GM13977 (cell line): ENCODE measurements at places on chromosomes 2 and 18.

DNA sequence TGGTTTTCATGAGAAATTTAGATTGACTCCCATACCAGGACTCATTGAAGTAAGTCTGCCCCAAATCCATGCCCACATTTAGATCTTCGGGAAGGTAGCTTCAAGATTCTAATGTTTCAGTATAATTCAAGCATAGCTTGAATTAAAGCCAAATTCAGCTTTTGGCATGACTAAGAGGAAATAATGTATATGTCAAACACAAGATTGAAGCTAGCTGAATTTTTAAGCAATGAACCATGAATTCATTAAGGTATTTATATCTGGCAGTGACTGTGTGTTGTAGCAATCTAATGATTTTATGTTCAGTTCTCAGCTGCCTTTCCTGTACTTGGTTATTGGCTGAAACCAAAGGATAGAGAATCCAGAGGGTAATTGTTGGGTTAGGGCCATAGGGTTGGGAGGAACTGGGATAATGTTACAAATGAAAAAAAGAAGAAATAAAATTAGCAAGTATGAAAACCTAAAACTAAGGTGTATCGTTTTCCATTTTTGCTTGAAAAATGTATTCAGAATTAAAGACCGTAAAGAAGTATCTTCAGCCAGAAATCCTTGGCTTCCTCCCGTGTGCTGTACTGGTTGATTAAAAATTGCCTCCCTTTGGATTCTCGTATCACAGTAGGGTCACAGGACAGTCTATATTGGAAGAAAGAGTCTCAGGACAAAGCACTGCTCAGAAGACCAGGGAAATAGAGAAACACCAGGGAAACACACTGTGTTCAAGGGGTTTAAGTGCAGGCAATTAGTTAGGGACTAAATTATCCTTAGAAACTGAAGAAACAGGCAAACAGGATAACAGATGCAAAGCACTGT is 119.0 kb upstream of the FN1 start:
- DNase-seq = no peak

- DNase-seq = no peak
These were observed 8.0 kb downstream of the E2F6 start for GRCh38 chr2:11457935-11458334.

- DNase-seq = peak; percentile 80
These were observed 43.3 kb downstream of the SNED1 start for GRCh38 chr2:241041589-241042158.

- DNase-seq = no peak
These were observed 94.8 kb upstream of the CXCR4 start for GRCh38 chr2:136212426-136213378.
